ENCODE measurements at places on chromosomes 4 and X.

GRCh38 chr4:139469869-139470268 lies 15.9 kb downstream of the RAB33B start:
- no peak for DNase-seq

GRCh38 chr4:142579443-142579842 lies 266.7 kb downstream of the INPP4B start:
- DNase-seq: no peak

DNA sequence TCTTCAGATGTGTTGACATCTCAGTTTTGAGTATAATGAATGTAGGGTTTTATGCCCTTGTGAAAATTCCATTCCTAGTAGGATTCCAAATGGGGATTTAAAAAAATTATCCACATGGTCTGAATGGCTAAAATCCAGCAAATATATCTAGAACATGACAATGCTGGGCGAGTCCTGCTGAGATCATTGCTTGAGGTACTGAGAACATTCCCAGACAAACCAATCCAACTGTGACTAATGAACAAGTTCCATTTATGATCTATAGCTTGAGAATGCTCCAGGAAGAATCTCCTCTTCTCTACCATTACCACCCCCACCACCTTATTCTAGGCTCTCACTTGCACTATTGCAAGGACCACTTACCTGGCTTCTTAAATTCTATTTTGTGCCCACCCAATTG lies 77.2 kb upstream of the IL1RAPL2 start:
- no peak for DNase-seq

DNA sequence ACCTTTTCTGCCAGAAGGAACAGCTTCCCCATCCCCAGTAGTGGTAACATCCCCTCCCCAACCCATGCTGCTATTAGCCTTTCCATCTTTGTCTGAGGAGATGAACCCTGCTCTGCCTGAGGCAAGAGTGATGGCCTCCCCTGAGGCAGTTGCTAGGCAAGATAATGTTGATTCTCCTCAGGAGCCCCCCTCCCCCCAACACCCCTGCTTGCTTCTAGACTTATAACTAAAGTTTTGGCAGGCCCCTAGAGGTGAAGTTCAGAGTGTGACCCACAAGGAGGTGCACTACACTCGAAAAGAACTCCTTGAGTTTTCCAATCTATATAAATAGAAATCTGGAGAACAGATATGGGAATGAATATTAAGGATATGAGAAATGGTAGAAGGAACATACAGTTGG lies 962.5 kb downstream of the ADGRL3 start:
- DNase-seq: no peak

DNA sequence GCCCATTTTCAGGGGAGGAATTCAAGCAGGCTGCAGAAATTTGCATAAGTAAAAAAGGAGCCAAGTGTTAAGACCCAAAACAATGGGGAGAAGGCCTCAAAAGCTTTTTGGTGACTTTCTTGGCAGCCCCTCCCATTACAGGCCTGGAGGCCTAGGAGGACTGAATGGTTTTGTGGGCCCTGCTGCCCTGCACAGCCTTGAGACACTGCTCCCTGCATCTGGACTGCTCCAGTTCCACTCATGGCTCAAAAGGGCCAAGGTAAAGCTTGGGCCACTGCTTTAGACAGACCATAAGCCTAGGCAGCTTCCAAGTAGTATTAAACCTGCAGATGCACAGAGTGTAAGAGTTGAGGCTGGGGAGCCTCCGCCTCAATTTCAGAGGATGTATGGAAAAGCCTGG lies 501.6 kb downstream of the MID1IP1 start:
- no peak for DNase-seq

GRCh38 chr4:56783986-56784385 lies 37.5 kb downstream of the SPINK2 start:
- DNase-seq: no peak

- no peak for DNase-seq
Measured at GRCh38 chrX:138921031-138921430, 209.5 kb upstream of the FGF13 start.

GRCh38 chrX:45775468-45775867 lies 574.8 kb upstream of the DIPK2B start:
- DNase-seq: no peak

DNA sequence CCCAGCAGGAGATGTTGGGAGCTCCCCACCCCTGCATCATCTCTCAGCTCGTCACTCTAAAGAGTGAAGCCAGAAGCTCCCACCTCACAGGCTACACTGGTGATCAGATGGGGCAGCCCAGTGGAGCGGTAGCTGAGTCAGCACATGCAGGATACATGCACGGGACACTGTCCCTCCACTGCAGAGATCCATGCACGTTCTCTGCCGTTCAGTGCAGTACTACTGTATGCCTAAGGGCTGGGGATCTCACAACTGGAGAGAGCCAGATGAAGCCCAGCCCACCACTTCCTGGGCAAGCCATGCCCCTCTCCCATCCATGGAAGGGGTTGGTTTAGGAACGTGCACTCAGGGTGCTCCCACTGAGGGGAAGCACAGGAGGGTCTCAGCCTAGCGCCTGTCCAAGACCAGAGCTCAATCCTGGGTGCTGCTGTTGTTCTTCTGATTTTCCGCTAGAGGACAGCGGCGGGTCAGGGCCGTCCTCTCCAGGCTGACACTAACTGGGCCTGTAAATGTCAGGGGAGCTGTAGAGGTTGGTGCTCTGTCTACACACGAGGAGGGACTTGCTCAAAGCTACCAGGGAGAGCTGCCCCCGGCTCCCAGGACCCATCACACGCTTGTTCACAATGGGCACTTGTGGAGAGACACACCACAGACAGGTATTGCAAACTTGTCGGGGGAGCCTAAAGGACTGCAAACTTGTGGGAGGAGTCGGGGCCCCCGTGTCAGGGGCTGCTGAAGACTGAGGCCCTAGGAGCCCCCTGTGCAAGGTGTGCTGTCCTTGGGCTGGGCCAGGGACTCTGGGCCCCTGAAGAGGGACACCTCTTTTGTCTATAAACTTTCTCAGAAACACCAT lies 18.2 kb upstream of the ABLIM2 start:
- peak; percentile 52 for DNase-seq

DNA sequence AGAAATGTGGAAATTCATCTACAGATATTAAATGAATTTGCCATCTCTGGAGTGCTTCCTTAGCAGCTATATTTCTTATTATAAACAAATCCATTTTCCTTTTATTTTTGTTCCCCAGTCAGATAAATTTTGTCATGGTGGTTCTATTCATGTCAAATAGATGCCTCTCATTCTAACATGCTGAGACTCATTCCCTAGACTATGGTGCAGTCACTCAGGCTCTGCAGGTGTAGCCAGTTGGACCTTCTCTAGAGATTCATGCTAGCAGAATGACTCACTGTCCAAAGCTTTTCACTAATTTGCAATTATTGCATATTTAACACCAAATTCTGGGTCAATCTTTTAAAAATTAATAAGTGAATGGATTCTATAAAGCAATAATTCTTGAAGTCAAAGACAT lies 1392.7 kb downstream of the PCDH7 start:
- no peak for DNase-seq

DNA sequence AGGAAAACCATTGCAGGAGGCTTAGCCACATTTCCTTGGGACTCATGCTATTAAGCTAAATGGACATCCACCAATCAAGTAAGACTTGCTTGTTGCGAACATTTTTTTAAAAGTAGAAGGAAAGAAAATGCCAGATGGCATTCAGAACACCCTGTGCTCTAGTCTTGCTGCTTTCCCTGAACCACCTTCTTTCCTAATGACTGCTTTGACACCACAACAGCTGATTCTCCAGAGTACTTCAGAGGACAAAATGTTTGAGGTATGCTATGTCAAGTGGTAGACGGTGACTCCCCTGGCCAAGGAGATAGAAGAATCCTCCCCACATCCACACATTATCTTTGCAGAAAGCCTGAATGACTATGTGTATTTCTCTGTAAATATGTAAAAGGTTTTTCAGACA lies 65.4 kb downstream of the ANK2 start:
- no peak for DNase-seq

GRCh38 chr4:140084385-140084784 lies 69.6 kb downstream of the MAML3 start:
- DNase-seq: no peak

GRCh38 chr4:129092631-129093190 lies 628 bp downstream of the SCLT1 start:
- no peak for DNase-seq

DNA sequence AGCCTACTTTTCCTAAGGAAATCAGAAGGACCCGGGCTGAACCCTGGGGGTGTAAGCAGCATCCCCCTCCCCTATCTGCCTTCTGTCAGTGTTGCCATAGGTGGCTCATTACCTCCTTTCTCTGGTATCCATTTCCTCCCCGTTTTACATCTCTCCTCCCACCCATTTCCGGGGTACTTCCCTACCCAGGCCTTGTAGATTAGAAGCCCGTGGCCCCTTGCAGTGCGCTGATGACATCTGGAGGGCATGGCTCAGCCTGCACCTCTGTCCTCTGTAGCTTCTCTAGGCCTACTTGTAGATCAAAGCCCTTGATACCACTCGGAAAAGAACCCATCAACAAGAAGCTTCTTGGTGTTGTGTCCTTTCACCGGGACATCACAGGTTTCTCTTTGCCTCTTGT lies 71.8 kb downstream of the NBDY start:
- DNase-seq: peak; percentile 67

DNA sequence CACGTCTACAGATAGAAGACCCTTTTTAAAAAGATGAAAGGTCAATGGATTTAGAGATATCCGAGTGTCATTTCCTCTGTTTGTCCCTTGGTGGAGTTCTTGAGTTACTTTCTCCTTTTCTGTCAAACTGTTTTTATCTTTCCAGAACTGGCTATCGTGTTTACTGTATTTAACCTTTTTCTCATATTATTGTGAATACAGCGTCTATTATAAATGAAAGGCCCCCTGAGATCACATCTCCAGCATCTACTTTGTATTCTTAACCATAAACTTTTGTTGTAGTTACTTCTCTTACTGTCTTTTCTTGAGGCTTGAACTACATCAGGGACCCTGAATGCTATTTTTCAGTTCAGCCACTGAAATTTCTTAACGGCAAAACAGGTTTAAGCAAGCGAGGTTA lies 4.0 kb upstream of the PCDH7 start:
- no peak for DNase-seq

- DNase-seq: peak; percentile 69
Measured at GRCh38 chr4:83219344-83220331, 65.0 kb downstream of the COQ2 start.

- no peak for DNase-seq
Measured at GRCh38 chr4:174460684-174461083, 61.6 kb downstream of the HPGD start.

DNA sequence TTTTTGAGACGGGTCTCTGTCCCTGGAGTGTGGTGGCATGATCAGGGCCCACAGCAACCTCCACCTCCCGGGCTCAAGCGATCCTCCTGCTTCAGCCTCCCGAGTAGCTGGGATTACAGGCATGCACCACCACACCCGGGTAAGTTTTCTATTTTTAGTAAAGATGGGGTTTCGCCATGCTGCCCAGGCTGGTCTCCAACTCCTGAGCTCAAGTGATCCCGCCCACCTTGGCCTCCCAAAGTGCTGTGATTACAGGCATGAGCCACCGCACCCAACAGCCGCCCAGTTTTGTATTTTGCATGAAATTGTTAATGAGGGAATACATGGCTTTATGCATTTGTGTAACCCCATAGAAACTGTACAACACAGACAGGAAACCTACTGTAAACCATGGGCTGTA lies 2.8 kb upstream of the ARHGAP4 start:
- DNase-seq: no peak

DNA sequence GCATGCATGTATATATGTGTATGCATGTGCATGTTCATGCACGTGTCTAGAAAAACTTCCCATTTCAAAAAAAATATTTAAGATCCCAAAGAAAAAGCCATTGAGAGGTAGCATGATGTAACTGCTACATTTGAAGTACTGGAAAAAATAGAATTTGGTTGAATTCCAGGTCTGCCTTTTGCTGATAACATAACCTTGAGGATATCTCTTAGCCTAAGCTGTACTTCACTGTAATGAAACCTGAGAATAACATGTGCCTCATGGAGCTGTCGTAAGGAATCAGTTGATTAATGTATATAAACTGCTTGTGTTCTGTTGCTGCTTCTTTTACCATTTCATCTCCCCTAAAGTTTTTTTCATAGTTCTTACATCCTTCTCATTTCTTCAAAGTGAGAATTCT lies 351.8 kb downstream of the GRIA2 start:
- no peak for DNase-seq

DNA sequence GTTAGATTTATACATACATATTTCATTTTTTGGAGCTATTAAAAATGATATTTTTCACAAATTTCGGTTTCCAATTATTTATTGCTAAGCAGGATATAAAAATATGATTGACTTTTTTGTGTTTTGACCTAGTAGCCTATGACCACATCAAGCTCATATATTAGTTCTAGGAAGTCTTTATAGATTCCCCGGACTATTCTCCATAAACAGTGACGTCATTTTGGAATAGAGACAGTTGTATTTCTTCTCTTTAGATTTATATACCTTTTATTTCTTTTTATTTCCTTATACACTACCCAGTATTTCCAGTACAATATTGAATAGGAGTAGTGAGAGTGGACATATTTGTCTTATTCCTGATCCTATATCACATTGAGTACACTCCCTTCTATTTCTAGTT lies 31.8 kb downstream of the DDX53 start:
- DNase-seq: no peak

Measured in CD4-positive, alpha-beta T cell treated with Interleukin-21 for 1 hour (primary cell).